Osteocyte (in vitro differentiated cells): ENCODE measurements at places on chromosomes 16 and 17. TPM values are rescaled to one million over a fixed set of nuclear protein-coding genes. Genes with fewer than 3 reads are reported as not detected.

GRCh38 chr16:65751622-65752521 is 614.6 kb upstream of the CDH5 start:
- no peak overlapping the region for H3K4me3 ChIP-seq
- no peaks in the 10 kb centered on the region for H3K36me3 ChIP-seq
- DNase-seq = no peak
- no peak overlapping the region for H3K27ac ChIP-seq
- no peaks in the 10 kb centered on the region for H3K4me1 ChIP-seq
- peaks cover 38% of the 10 kb centered on the region for H3K27me3 ChIP-seq

- H3K36me3 ChIP-seq = peaks cover 2% of the 10 kb centered on the region
- no peak overlapping the region for H3K4me3 ChIP-seq
- no peak overlapping the region for H3K27ac ChIP-seq
Measured at GRCh38 chr17:27654136-27654535, 23.1 kb downstream of the LGALS9 start.

Gene NPIPB9
- 2.6 and 4.2 TPM in 2 replicates for total RNA-seq

Gene STAC2
- total RNA-seq = 0.62 and 0.81 TPM in 2 replicates

DNA sequence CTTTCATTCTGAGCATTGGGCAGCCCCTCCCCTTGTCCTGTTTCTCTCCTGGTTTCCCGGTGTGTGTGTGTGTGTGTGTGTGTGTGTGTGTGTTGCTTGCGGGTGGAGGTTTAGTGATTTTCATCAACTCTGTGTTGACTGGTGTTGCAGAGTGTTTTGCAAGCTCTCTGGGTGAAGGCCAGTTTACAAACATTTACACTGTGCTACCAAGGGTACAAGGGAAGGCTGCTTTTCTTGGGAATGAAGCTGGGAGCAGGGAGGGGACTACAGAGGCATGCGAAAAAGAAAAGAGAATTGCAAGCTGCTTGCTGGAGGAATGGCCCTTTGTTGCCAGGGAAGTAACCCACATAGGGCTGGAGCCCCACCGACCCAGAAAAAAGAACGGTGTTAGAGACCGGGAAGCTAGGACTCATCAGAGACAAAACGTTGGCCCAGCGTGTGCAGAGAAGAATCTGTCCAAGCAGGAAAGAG is 29.6 kb downstream of the HS3ST3B1 start:
- peaks cover 17% of the 10 kb centered on the region for H3K36me3 ChIP-seq
- peaks cover 63% of the 10 kb centered on the region for H3K4me1 ChIP-seq
- DNase-seq = no peak
- H3K4me3 ChIP-seq = no peak overlapping the region

Gene USP43
- total RNA-seq = 3.8 TPM in 2 replicates

DNA sequence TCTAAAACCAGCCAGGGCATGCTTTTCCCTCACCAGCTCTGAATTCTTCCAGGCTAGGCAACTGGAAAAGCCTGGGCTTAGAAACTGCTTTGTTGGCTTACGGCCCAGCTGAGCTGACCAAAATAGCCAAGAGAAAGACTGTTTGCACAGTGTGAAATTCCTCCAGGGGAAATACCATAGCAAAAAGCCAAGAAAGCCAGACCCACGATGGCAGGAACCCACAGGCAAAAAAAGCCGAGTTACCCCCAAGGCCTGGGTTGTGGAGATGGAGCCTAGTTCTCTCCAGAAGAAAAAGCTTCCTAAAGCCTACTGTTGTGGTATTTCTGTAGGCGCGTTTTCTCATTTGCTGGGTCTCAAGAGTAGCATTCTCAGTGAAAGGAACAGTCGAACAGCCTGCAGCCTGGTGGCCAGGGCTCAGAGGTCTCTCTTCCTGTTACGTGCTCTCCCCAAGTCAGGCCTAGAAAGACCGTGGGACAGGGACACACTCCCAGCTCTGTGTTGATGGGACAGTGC is 9.2 kb downstream of the SP2 start:
- H3K27ac ChIP-seq = peak overlapping the region; percentile 85
- no peaks in the 10 kb centered on the region for H3K27me3 ChIP-seq
- H3K36me3 ChIP-seq = peaks cover 11% of the 10 kb centered on the region
- H3K4me3 ChIP-seq = peak overlapping the region; percentile 27
- DNase-seq = no peak
- peaks cover 44% of the 10 kb centered on the region for H3K4me1 ChIP-seq

Gene SMIM36
- total RNA-seq = not detected in 2 replicates

DNA sequence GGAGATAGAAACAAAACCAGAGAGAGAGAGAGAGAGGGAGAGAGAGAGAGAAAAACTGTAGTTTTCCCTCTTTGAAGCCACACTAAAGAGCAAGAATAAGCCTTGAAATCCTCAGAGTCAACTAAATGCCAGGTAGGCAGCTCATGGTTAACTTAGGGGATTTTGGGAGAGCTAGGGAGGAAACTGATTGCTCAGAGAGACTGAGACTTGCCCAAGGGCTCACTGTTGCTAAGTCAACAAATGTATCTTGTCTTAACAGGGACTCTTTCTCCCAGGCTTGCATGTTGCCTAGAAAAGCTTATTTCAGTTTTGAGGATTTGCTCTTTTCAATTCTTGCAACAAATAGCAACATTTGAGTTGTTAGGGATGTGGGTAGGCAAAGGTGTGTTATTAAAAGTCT is 4.5 kb upstream of the SLC5A11 start:
- no peak overlapping the region for H3K27ac ChIP-seq
- H3K36me3 ChIP-seq = no peaks in the 10 kb centered on the region
- no peak for DNase-seq
- peaks cover 9% of the 10 kb centered on the region for H3K4me1 ChIP-seq

Gene SPN
- total RNA-seq = not detected in 2 replicates

DNA sequence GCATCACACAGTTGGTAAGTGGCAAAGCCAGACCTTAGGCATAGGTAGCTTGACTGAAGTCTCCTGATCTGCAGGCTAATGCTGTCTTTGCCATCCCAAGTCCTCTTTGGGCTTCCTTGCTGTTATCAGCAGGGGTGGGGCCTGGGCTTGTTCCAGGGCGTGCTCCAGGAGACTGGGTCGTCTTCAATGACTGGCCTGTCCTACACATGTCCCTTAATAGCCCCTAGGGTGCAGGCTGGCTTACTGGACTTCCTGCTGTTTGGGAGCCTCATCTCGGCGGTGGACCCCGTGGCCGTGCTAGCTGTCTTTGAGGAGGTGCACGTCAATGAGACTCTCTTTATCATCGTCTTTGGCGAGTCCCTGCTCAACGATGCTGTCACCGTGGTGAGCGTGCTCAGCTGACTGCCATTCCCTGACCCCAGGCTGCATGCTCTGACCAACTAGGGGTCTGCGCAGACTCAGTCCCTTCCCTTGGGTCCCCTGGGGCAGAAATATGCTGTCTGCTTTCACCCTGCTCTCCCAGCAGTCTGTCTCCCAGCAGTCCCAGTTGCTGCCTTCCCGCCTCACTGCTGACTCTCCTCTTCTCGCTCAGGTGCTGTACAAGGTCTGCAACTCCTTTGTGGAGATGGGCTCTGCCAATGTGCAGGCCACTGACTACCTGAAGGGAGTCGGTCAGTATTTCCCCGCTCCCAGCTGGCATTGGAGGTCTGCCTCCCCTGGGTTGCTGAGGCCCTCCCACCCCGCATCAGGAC is 6.2 kb downstream of the SLC9A5 start:
- no peak overlapping the region for H3K4me3 ChIP-seq
- no peak overlapping the region for H3K27ac ChIP-seq
- peaks cover 3% of the 10 kb centered on the region for H3K36me3 ChIP-seq
- H3K27me3 ChIP-seq = no peaks in the 10 kb centered on the region

GRCh38 chr16:74019612-74020011 is 277.0 kb upstream of the PSMD7 start:
- H3K4me3 ChIP-seq = no peak overlapping the region
- DNase-seq = no peak
- peaks cover 2% of the 10 kb centered on the region for H3K27me3 ChIP-seq
- H3K36me3 ChIP-seq = no peaks in the 10 kb centered on the region

Gene EPX
- not detected in 2 replicates for total RNA-seq

- no peaks in the 10 kb centered on the region for H3K27me3 ChIP-seq
- no peak overlapping the region for H3K27ac ChIP-seq
- no peaks in the 10 kb centered on the region for H3K4me1 ChIP-seq
Measured at GRCh38 chr16:7334801-7335560, 2.3 kb downstream of the RBFOX1 start.

DNA sequence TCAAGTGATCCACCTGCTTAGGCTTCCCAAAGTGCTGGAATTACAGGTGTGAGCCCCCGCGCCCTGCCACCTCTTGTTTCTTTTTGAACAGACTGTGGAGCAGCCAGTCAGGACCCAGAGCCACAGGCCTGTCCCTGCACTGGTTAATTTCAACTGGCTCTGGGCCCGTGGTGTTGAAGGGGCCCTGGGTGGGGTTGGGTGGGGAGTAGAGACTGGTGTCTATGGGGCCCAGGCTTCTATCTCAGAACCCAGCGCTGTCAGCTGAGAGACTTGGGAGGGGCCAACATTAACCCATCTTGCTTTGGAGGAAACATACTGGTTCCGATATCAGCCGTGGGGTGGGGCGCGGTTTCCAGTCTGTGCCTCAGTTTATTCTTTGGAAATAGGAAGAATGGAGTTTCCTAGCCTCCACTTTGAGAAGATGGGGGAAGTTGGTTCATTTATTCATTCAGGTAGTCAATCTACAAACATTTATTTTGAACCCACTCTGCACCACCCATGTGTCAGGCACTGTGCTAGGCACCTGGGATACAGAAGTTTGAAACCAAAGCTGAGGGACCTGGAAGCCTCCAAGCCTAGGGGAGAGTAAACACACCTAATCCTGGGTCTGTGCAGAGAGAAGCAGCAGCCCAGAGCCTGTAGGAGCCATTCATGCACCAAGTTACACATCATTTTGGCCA is 15.5 kb upstream of the SLC4A1 start:
- DNase-seq = no peak
- no peak overlapping the region for H3K27ac ChIP-seq
- H3K36me3 ChIP-seq = no peaks in the 10 kb centered on the region
- no peak overlapping the region for H3K4me3 ChIP-seq
- H3K4me1 ChIP-seq = peaks cover 11% of the 10 kb centered on the region

- no peak for DNase-seq
- H3K36me3 ChIP-seq = peaks cover 13% of the 10 kb centered on the region
- peaks cover 34% of the 10 kb centered on the region for H3K4me1 ChIP-seq
- H3K4me3 ChIP-seq = no peak overlapping the region
Measured at GRCh38 chr17:63395075-63395805, 50.9 kb downstream of the CYB561 start.

- no peaks in the 10 kb centered on the region for H3K27me3 ChIP-seq
- no peaks in the 10 kb centered on the region for H3K36me3 ChIP-seq
- DNase-seq = no peak
- H3K4me1 ChIP-seq = no peaks in the 10 kb centered on the region
Measured at GRCh38 chr17:71171270-71171669, 949.5 kb upstream of the SOX9 start.

Gene BCAR1
- total RNA-seq = 126 and 138 TPM in 2 replicates

GRCh38 chr16:22789281-22789945 is 24.5 kb upstream of the HS3ST2 start:
- H3K4me1 ChIP-seq = no peaks in the 10 kb centered on the region
- H3K4me3 ChIP-seq = no peak overlapping the region
- H3K27ac ChIP-seq = no peak overlapping the region
- H3K27me3 ChIP-seq = no peaks in the 10 kb centered on the region

DNA sequence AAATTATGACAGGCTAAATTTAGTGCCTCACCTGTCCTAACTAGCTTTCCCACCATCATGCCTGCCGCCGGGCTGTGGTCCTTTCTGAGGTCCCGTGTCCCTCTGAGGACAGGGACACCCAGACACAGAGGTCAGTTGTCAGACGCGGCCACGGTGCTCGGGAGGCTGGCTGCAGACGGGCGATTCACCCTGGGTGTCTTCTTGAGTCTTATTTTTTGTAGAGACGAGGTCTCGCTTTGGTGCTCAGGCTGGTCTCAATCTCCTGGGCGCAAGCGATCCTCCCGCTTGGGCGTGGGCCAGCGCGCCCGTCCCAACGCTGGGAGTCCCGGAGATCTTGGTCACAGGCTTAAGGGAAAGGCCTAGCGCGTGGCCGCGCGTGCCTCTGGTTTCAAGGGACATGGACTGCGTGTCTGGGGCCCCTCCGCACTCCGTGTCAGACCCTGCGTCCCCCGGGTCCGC is 797 bp upstream of the RAB11FIP3 start:
- peak overlapping the region; percentile 70 for H3K4me3 ChIP-seq
- no peak for DNase-seq
- H3K27ac ChIP-seq = peak overlapping the region; percentile 93
- peaks cover 39% of the 10 kb centered on the region for H3K4me1 ChIP-seq
- H3K36me3 ChIP-seq = peaks cover 7% of the 10 kb centered on the region
- H3K27me3 ChIP-seq = no peaks in the 10 kb centered on the region

DNA sequence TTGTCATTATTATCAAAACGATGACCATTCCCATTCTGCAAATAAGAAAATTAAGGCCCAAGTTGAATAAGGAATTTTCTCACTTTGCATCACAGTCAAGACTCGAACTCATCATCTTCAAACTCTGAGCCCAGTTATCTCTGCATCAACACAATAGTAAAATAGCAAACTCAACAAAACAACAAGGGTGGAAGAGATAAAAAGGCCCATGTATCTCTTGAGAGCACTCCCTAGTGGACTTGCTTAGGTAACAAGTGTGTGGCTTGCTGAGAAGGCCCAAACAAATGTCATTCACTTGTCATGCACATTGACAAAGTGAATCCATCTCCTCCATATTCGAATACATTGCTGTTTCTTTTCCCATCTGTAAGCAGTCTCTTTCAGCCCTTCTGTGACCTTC is 412.0 kb upstream of the MAF start:
- H3K4me3 ChIP-seq = no peak overlapping the region
- H3K27ac ChIP-seq = no peak overlapping the region
- peaks cover 2% of the 10 kb centered on the region for H3K4me1 ChIP-seq
- H3K36me3 ChIP-seq = no peaks in the 10 kb centered on the region

GRCh38 chr16:12422233-12422632 is 381.5 kb downstream of the CPPED1 start:
- H3K4me3 ChIP-seq = no peak overlapping the region
- no peaks in the 10 kb centered on the region for H3K27me3 ChIP-seq
- DNase-seq = no peak
- H3K4me1 ChIP-seq = peaks cover 18% of the 10 kb centered on the region

DNA sequence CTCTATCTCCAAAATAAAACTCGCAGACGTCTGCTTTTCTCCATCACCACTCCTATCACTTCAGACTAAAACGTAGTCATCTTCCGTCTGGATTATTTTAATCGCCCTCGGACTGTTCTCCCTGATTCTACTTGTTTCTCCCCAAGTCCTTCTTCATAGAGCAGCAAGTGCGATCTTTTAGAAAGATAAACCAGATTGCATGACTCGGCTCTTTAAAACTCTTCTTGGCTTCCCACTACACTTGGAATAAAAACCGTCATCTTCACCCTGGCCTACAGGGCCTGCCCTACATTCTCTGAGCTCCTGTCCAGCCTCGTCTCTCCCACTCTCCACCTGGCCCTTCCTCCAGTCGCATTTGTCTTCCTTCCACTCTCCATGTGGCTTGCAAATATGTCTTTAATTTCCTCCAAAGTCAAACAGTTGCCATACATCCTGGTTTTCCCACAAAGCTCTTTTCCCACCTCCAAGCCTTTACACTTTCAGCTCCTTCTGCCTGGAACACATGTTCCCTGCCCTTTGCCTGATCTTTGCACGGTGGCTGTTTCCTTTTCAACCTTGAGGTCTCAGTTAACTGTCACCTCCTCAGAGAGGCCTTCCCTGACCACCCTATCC is 70.5 kb upstream of the DHX40 start:
- H3K36me3 ChIP-seq = no peaks in the 10 kb centered on the region
- H3K27ac ChIP-seq = no peak overlapping the region
- H3K27me3 ChIP-seq = peaks cover 23% of the 10 kb centered on the region
- H3K4me1 ChIP-seq = peaks cover 24% of the 10 kb centered on the region

Gene DGKE
- 6.6 and 7.1 TPM in 2 replicates for total RNA-seq
